NCI-H524 (cell line): ENCODE measurements at places on chromosomes 3 and 15.

DNA sequence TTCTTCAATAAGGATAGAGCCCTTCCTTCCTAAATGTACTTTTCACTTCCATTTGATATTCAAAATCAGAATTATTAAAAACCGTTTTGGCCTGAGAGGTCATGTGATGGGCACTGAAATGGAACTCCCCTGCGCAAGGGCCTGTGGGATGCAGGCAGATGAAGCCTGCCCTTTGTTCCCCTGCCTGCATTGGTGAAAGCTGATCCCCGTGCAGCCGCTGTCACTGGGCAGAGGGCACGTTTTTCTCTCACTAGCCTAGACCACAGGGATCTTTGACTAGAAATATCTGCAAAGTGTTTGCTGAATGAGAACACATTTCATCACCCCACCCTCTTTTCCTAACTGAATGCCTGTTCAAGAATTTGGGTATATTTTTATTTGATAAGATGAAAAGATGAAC is 74.9 kb downstream of the TIPARP start:
- no peak for DNase-seq

GRCh38 chr3:172625404-172625803 is 85.5 kb downstream of the NCEH1 start:
- DNase-seq = no peak

DNA sequence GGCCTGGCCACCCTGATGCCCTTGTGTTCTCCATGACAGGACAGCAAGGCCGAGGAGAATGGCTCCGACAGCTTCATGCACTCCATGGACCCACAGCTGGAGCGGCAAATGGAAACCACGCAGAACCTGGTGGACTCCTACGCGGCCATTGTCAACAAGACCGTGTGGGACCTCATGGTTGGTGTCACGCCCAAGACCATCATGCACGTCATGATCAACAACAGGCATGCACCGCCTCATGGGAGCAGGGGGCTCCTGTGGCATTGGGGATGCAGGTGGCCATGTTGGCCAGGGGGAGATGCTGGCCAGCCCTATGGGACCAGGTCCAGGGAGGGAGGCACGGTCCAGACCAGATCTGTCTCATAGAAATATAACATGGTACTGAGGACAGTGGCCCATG is 62.9 kb downstream of the GOLGA8B start:
- no peak for DNase-seq

DNA sequence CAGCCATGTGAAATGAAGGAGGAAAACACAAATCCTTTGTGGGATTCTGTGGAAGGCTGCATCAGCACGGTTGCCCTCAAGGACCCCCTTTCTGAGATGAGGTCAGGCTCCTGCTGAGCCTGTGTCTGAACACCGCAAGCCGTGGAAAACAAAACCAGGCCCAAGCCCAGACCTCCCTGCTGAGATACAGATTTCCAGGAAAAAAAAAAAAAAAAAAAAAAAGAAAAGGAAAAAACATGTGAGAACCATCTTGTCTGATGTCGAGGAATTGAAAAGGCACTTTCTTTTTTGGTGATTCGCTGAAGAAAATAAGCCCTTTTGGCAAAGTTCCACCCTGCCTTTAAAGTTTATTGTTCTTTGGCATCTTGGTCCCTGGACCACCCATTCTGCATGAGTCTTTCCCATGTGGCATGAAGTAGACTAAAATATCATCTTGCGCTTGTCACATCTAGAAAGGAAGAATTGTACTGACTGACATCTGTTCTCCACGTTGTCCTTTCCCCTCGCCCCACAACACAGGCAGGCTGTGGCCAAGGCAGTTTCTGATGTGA is 117.6 kb downstream of the CHST2 start:
- DNase-seq = no peak

DNA sequence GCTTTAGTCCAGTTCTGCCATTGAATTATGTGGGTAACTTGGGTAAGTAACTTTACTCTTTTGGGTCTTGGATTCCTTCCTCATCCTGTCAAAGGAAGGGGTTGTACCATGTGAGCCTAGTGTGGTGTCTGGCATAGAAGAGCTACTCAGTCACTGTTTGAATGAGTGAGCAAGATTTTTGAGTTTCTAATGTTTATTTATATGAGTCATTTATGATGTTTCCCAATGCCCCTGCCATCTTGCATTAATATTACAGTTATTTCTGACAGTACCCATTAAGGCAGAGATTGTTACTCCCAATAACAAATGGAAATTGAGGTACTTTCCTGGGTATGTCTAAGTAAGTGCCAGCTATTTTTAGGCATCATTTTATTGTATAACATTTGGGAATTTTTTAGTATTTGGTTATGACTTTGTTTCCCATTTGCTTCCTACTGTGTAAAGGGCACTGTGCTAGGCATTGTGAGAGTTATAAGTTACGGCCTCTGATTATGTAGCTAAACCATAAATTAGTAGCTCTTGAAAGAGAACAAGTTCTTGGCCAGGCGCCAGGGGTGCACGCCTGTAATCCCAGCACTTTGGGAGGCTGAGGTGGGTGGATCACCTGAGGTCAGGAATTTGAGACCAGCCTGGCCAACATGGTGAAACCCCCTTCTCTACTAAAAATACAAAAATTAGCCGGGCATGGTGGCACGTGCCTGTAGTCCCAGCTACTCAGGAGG is 23.5 kb downstream of the NR1D2 start:
- no peak for DNase-seq

DNA sequence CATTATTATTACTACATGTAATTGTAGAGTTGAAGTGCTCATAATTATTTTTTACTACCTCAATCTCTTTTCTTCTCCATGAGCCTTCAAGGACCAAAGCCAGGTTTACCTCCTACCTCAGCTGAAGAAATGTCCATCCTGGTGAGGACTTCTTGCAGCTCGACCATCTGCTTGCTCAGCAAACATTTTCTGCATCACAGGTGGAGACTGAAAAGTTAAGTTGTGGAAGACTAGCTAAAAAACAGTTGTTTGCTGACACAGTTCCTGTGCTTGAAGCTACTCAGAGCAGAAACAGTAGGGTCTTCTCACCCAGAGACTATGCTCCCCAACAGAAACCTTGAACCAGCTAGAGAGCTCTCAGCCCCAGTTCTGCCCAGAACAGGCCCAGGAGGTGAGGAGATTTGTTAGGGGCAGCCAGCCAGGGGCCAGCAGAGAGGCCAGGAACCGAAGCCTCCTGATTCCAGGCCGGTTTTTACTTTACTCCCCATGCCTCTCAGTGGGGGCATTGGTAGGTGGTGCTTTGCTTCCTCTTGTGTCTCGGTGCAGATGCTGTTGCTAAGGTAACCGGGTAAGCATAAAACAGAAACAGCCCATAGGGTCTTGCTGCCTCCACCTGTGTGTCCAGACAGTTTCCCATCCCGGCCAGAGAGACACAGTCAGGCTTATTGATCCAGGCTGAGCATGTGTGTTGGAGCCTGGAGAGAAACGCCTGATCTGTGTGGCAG is 54.9 kb downstream of the CCNL1 start:
- peak; percentile 27 for DNase-seq

GRCh38 chr3:59249004-59249403 is 199.2 kb upstream of the CFAP20DC start:
- no peak for DNase-seq

- no peak for DNase-seq
Observed at GRCh38 chr3:109316162-109316730, at the start of gene DPPA2. Gene DPPA2, minus strand, starts transcription at chr3:109316517. Its CDS starts 1,975 bp downstream, at chr3:109314542.

GRCh38 chr15:28037969-28038590 is 61.0 kb downstream of the OCA2 start:
- DNase-seq = no peak

DNA sequence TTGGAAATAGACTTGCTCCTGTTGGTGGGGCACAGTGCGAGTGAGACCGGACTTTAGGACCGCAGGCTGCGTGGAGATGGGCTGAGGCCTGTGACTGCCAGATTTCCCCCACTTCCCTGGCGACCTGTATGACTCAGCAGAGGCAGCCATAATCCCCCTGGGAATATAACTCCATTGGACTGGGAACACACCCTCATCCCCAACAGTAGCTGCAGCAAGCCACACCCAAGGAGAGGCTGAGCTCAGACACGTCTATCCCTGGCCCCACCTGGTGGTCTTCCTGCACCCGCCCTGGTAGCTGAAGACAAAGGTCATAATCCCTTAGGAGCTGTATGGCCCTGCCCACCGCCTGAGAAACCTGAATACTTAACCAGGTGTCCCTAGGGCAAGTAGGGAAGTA is 42.6 kb downstream of the DZIP1L start:
- no peak for DNase-seq

DNA sequence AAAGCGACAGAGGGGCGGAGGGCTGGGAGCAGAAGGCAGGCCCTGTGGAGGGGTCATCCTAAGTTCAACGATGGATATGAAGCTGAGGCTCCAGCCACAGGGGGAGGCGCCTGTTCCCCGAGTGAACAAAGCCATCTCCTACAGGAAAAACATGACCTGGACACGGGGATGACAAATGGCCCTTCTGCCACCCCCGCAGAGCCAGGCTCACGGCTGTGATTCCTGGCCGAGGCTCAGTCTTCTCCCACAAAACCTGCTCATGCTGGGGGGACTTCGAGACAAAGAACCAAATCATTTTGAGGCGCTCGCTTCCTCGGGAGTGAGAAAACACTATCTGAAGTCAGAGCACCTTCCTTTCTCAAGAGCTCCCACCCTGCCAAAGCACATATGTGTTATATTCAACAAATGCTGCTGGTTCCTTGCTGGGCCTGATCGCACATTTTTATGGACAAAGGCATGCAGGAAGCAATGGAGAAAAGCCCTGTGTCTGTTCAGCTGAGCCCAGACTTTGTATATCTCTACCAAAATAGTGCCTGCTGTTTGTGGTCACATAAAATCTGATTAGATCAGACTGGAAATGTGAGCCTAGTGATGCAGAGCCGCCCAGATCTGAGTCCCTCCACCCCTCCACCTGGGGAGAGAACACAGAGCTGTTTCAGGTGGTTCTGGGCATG is 5.6 kb downstream of the RBP1 start:
- peak; percentile 91 for DNase-seq

DNA sequence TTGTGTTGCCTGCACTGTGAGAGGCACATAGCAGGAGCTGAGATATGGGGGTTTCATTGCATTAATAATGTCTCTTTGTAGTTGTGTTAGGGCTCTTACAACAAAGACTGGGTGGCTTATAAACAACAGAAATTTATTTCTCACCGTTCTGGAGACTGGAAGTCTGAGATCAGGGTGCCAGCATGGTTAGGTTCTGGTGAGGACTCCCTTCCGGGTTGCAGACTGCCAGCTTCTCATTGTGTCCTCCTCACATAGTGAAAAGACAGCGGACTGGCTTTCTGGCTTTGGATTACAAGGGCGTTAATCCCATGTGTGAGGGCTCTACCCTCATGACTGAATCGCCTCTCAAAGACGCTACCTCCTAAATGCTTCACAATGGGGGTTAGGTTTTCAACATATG is 20.6 kb downstream of the TMEM108 start:
- no peak for DNase-seq

GRCh38 chr3:134056464-134056891 is 26.8 kb upstream of the SLCO2A1 start:
- no peak for DNase-seq

DNA sequence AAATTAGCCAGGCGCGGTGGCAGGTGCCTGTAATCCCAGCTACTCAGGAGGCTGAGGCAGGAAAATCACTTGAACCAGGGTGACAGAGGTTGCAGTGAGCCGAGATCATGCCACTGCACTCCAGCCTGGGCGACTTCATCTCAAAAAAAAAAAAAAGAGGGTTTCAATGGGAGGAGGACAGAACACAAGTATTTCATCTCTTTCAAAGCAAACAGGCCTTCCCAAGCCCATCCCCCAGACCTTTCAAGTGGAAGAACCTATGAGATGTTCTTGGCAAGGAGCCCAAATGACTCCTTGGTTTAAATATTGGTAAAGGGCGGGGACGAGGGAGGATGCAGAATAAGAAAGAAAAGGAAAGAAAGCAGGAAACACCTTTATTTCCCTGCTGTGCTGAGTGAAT is 62.2 kb upstream of the MCF2L2 start:
- no peak for DNase-seq

DNA sequence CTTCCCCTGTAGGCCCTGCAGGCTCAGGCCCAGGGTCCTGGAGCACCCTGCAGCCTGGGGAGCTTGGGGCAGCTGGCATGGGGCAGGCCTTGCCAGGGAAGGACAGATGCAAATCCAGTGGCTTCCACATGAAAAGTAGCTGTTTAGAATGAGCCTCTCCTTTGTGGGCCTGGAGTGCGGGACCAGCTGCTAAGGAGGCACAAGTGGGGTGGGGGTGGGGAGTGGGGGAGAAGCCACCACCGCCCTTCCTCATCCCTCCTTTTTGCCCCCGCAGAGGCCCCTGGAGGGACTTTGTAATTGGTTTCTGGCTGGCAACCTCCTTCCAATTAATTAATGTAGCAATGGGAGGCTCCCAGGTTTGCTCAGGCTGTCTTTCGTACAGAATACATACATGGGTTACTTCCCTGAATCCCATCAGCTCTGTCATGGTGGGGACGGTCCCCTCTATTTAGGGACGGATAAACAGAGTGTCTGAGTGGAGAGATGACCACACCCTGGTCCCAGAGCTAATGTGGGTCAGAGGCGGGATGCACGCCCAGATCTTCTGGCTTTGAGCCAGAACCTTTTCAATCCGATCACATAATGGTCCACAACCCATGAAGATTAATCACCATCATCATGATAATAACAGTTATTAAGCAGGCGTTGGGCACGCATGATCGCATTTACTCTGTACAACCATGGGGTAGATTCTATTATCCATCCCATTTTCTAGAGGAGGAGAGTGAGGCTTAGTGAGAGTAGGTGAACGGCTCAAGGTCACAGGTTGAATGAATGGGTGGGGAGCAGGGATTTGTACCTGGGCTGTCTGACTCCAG is 6.2 kb downstream of the CORO2B start:
- DNase-seq = peak; percentile 97

GRCh38 chr3:106184540-106185457 is 316.0 kb upstream of the CBLB start:
- DNase-seq = no peak

- no peak for DNase-seq
Observed at GRCh38 chr15:70348581-70349344, 251.0 kb upstream of the TLE3 start.

DNA sequence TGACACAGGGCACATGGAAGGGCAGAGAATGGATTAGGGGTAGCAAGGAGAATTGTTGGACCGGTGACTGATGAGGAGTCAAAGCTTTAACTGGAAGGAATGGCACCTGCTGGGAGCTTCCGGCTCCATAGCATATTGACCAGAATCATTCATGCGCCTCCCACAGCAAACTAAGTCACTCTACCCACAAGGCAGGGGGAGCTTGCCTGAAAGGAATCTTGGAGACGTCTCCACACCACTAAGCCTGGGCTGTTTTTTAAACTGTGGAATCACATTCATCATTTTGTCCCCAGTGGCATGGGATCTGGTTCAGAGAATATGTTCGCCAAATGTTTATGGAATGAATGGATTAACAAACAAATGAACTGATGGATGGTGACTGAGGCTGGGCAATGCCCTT is 57.0 kb upstream of the ITGA11 start:
- DNase-seq = no peak

GRCh38 chr3:197504641-197505121 is 51.1 kb downstream of the BDH1 start:
- no peak for DNase-seq
